ENCODE measurements at places on chromosomes 6 and 20. TPM values are rescaled to one million over a fixed set of nuclear protein-coding genes. Genes with fewer than 3 reads are reported as not detected.

CARMIL1 gene
- 8.8 TPM for total RNA-seq

DEF6 gene
- total RNA-seq, result 8.9 TPM

HLA-DQA2 gene
- total RNA-seq, result not detected

NKX2-2 gene
- total RNA-seq, result 0.13 TPM

FAM83C gene
- total RNA-seq, result not detected

SPATA25 gene
- 0.34 TPM for total RNA-seq

TRIM10 gene
- not detected for total RNA-seq

GRCh38 chr6:74256381-74256780 is 560.4 kb downstream of the CD109 start:
- DNase-seq, result no peak

DNA sequence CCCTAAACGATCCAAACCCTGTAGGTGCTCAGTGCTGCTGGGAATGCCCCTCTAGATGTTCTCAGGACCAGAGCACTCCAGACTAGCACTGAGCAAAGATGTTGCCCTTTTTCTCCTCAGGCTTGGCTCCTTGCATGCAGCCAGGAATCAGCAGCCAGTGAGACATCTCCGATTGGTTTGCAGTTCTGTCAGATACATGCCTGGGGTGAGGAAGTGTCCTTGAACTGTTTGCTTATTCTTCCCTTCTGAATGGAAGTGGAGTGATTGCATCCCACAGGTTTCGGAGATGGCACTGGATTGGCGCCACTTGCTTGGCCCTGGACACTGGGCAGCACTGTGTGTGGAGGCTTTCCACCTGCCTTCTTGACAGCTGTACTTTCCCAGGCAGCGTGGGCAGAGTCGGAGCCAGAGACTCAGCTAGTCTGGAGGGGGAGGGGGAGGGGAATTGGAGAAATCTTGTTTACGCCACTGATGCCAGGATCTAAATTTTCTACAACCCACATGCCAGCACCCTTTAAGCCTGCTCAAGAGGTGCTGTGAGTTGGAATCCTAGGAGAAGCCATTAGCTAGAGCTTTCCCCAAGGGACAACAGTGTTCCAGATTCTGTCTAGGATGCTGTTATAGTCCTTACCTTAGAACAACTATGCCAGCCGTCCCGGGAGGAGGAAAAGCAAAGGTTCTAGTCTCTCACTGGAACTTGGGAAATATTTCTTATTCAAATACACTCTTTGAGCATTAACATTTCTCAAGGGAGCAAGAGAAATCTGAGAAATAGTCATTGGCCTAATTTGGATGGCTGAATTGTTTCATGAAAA is 49.2 kb upstream of the SASH1 start:
- no peak for DNase-seq

GRCh38 chr6:23246896-23247295 is 677.5 kb downstream of the HDGFL1 start:
- no peak for DNase-seq

DNA sequence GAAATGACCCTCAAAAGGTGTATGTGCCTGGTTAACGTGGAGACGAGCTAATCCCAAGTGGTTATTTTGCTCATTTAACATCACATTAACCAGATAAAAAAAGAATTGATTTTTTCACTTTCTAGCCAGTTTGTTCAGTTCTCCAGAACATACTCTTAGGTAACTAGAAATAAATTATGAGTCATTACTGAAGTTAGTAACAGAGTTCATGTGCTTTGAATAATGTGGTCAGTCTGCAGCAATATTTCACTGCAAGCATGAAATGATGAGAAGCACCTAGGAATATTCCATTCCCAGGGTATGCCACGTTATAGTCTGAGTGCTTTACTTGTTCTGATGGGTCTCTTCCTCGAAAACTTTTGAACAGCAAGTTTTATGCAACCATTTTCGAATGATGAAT is 138.3 kb upstream of the INSM1 start:
- DNase-seq, result no peak

DNA sequence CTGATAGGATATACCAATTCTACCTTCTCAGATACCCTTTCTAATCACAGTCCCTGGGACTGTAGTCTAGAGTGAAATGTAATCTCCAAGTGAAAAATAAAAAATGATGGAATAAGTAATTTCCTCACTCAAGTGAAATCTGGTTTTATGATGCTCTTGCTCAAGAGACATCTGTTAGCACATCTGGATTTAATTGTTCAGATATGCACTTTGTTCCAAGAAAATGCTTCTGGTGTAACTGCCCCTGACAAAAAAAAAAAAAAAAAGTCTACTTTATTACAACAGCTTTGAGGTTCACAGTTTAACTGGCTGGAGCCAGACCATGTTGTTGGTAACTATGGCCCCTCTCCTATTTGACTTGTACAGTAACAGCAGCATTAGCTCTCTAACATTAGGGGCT is 251.8 kb downstream of the BTBD9 start:
- DNase-seq, result no peak

- no peak for DNase-seq
Measured at GRCh38 chr6:139582956-139583355, 208.5 kb upstream of the CITED2 start.

- no peak for DNase-seq
Measured at GRCh38 chr20:54678253-54678652, 202.9 kb downstream of the DOK5 start.

GRCh38 chr20:43584448-43585136 is 6.1 kb upstream of the IFT52 start:
- DNase-seq, result no peak

DNA sequence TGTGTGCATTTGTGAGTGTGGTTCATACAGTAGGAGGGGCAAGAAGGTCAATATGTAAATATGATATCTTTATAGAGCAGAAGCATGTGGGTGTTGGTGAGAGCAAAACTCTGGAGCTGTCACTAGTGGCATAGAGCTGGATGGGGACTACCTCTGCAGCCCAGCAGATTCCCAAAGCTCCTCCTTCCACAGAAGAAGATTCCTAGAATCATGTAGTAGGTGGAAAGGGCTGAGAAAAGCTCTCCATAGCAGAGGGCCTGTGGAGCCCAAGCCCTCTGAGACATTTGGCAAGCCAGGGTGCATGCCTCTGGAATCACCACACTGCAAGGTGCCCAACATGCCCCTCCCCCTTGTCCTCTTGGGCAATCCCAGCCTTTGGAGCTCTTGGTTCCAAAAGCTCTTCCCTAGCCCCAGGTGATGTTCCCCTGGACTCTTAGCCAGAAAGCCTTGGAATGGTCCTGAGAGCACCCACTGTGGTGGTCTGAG is 233.2 kb downstream of the LRFN2 start:
- DNase-seq, result no peak

DNA sequence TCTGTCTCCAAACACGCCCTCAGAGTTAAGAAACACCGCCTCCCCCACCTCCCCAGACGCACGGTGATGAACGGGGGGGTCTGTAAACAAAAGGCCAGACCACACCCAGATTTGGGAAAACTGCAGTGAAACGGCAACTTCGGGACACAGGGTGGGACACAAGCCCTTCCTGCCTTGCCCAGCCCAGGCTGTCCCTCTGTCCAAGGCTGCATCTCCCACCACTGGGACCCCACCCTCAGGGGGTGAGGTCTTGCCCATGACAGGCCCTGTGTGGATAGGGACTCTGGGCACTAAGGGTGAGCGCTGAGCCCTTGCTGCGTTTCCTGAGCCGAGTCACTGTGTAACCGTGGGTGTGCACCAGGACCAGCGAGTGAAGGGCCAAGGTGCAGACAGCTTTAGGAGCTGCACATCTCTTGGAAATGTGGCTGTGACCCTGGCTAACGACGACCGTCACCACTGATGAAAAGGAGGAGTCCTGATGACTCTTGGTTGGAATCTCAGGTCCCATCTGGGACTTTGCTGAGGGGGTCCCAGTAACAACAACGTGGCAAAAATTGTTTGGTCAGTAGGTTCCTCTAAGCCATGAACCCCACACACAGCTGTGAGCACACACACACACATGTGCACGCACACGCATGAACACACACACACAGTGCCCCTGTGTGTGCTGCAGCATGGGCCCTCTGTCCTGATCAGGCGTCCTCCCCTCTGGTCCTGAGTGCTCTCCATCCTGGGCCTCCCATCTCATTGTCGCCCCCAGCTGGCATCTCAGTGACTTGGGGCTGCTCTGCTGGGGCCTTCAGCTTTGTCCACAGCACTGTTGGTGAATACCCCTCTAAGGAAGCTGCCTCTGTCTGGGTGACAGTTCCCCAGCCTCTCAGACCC is 100.6 kb downstream of the RAMACL start:
- no peak for DNase-seq
